Right lung (tissue), 10 donors: ENCODE measurements at places on chromosomes 5 and 9. TPM values are rescaled to one million over a fixed set of nuclear protein-coding genes. Genes with fewer than 3 reads are reported as not detected.
A peak's percentile ranks its signal among the peaks of the same experiment; 100 is the strongest.

The HRH2 gene
- 8.8 TPM for polyA plus RNA-seq

The NUDCD2 gene
- polyA plus RNA-seq: 54.3 TPM

The SPEF2 gene
- polyA plus RNA-seq: 54.1 TPM

The PRRX2 gene
- polyA plus RNA-seq: 0.88 TPM

The CNTFR gene
- polyA plus RNA-seq: 24.2 TPM

The VCP gene
- polyA plus RNA-seq: 231 TPM

The SARDH gene
- 13.4 TPM for polyA plus RNA-seq

The RNF180 gene
- polyA plus RNA-seq: 12.3 TPM

The ISOC1 gene
- 41.2 TPM for polyA plus RNA-seq

The FBP2 gene
- polyA plus RNA-seq: 2.4 TPM

The CERT1 gene
- polyA plus RNA-seq: 54.5 TPM

The RASEF gene
- polyA plus RNA-seq: 9.1 TPM

The CDH18 gene
- polyA plus RNA-seq: 1.6 TPM

The GABRA1 gene
- 2.2 TPM for polyA plus RNA-seq

The CTNND2 gene
- 1.7 TPM for polyA plus RNA-seq

DNA sequence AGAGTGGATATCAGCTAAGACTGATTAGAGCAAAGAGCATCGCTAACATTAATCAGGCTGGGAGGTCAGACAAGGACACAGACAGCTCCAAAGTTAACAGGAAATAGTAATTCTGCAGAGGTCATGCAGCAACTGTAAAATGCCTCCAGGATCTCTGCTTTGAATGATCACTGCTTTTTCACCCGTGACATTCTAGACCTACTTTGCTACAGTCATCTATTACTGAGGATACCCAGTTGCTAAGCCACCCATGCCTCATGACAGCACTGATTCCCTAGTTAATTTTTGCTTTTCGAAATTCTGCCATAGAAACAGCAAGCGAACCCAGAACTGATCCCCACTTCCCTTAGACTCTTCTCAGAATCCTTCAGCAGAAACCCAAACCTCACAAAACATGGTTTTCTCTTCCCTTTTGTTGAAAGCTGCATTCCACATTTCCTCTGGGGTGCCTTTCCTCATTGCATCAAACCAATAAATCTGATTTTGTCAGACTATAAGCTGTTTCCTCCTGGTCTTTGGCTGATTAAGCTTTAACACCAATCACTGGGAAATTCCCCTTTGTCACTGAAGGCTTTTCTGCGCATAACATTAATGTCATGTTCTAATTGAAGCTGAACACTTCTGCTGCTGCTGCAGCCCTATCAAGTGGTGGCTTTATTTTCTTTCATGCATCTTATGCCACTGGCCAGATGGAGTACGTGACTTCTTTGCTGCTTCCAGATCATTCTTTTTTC lies 201.1 kb upstream of the CHD1 start:
- no peak for DNase-seq

GRCh38 chr5:27818888-27819287 lies 780.5 kb upstream of the CDH9 start:
- no peak for DNase-seq

GRCh38 chr5:1214163-1214935 lies 10.8 kb upstream of the SLC6A18 start:
- DNase-seq: no peak

- no peak for DNase-seq
Observed at GRCh38 chr5:138258704-138259292, 15.6 kb downstream of the GFRA3 start.

DNA sequence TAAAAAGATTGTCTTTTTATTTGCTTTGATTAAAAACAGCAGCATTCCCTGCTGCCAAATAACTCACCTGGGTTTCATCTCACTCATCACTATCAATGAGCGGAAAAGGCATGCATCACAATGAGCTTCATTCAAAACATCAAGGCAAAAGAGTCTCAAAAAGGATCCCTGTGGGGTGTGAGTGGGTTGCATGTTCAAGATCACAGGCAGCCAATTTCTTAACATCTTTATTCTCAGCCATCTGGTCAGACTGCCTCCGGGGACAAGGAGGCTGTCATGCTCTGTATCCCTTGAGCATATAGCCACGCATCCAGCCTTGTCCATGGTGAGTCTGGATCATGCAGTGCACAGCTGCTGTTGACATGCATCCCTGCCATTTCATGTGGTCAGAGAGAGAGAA lies 117.1 kb downstream of the ICE1 start:
- no peak for DNase-seq

- DNase-seq: no peak
Observed at GRCh38 chr5:1512541-1513291, 11.0 kb downstream of the LPCAT1 start.

GRCh38 chr5:76419597-76420298 lies 16.7 kb downstream of the IQGAP2 start:
- DNase-seq: no peak

- DNase-seq: no peak
Observed at GRCh38 chr5:150609843-150610584, 30.4 kb upstream of the SYNPO start.

- peak; percentile 27 for DNase-seq
Observed at GRCh38 chr9:31336386-31336785, 1048.1 kb upstream of the ACO1 start.

GRCh38 chr9:113131689-113132151 lies 19.1 kb upstream of the SLC31A2 start:
- DNase-seq: peak; percentile 25

- no peak for DNase-seq
Observed at GRCh38 chr9:2082772-2083171, 67.6 kb downstream of the SMARCA2 start.

GRCh38 chr9:24041160-24041690 lies 215.2 kb upstream of the ELAVL2 start:
- DNase-seq: no peak

- DNase-seq: no peak
Observed at GRCh38 chr5:14420101-14420811, 161.3 kb upstream of the OTULINL start.

DNA sequence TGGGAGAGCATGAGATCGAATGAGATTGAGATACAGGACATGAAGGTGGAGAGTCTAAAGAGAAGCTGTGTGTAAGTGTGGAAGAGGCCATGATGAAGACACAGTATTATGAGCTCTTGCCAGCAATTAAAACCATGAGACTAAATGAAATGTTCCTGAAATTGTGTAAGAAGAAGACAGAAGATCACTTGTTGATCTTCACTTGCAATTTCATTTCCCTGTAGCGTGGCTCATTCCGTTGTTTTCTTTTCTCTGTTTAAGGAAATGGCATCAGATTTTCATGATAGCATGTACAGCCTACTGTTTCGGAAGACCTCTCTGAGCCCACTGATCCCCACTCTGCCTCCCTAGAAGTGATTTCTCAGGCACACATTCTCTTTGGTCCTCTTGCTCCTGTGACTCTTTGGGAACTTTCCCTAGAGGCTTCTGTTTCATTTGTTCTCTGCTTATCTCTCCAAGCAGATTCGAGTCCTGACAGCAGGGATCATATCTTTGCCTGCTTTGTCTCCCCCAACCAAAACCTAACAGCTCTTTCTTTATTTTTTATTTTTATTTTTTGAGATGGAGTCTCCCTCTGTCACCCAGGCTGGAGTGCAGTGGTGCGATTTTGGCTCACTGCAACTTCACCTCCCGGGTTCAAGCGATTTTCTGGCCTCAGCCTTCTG lies 16.8 kb downstream of the PIP5K1B start:
- DNase-seq: no peak

GRCh38 chr5:100634937-100635534 lies 99.9 kb downstream of the FAM174A start:
- no peak for DNase-seq

DNA sequence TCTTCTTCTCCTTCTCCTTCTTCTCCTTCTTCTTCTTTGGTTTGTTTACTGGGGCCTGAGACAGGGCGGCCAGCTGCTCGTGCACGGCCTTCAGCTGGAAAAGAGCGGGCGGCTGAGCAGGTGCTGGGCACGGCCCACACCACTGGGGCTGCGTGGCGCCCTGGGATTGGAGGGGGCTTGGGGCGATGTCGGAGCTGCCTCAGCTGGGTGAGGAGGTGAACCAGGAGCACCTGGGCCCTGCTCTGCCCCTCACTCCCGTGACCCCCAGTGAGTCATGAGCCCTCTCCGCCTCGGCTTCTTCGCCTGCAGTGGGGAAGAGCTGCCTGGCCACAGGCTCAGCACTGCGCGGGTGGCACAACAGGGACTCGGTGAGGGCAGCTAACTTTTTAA lies 14.9 kb downstream of the BRD3OS start:
- no peak for DNase-seq

DNA sequence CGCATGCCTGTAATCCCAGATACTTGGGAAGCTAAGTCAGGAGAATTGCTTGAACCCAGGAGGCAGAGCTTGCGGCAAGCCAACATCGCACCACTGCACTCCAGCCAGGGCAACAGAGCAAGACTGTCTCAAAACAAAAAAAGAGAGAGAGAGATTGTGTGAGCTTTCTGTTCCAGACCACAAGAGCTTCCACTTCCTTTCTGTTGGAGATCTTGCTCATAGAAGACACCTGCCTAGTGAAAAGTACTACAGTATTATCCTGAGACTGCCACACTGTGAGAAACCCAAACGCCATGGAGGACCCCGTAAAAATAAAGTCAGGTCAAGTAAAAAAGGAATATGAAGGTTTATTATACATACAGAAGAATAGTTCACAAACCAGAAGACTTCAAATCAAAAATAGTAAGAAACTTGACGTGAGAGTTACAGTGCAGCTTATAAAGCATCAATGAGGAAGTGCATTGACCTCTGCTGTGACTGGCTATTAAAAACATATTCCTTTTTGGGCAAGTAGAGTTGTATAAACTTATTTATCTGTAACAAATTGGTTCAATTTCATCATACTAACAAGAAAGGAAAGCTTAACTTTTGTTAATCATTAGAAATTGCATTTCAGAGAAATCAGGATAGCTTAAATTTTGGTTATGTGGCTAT lies 4.3 kb upstream of the EMB start:
- DNase-seq: no peak

GRCh38 chr9:38202336-38202938 lies 133.4 kb upstream of the SHB start:
- DNase-seq: no peak

DNA sequence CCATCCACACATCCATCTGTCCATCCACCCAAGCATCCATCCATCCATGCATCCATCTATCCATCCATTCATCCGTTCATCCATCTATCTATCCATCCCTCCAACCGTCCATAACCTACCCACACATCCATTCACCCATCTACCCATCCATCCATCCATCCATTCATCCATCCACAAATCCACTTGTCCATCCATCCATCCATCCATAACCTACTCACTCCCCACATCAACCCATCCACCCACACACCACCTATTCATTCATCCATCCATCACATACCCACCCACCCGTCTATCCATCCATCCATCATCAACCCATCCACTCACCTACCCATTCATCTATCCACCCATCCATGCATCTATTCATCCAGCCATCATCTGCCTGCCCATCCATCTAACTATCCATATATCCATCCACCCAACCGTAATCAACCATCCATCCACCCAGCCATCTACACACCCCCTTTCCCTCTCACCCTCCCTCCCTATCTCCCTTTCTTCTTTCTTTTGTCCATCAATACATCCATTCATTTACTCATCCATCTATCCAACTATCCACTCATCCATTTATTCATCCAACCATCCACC lies 43.6 kb upstream of the CLPTM1L start:
- no peak for DNase-seq

DNA sequence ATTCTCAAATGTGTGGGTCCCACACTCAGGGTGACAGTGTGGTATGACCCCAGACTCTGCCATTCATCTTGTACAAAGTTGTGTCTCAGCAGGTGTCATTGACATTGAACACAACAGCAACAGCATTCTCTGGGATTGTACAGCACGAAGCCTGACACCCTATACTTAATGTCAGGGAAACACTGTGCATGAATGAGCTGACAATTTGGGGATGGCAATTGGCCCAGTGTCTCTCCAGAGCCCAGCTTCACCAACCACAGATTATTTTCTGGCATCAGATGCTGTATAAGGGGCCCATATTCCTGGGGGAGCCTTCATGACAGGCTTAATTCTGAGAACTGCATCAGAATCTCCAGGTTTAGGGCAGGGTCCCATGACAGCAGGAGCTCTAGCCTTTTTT lies 143.2 kb downstream of the GCNT1 start:
- no peak for DNase-seq

- no peak for DNase-seq
Observed at GRCh38 chr9:87682085-87682484, 43.8 kb upstream of the CTSL start.

DNA sequence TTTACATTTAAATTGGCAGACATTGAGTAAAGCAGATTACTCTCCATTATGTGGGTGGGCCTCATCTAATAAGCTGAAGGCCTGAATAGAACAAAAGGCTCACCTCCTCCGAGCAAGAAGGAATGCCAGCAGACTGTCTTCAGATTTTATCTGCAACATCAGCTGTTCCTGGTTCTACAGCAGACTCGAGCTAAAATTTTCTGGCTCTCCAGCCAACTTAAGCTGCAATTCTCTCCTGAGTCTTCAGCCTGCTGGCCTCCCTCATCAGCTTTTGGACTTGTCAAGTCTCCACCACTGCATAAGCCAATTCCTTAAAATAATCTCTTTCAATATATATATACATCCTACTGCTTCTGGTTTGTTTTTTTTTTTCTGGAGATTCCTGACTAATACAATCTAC lies 12.5 kb downstream of the TRPM3 start:
- no peak for DNase-seq

DNA sequence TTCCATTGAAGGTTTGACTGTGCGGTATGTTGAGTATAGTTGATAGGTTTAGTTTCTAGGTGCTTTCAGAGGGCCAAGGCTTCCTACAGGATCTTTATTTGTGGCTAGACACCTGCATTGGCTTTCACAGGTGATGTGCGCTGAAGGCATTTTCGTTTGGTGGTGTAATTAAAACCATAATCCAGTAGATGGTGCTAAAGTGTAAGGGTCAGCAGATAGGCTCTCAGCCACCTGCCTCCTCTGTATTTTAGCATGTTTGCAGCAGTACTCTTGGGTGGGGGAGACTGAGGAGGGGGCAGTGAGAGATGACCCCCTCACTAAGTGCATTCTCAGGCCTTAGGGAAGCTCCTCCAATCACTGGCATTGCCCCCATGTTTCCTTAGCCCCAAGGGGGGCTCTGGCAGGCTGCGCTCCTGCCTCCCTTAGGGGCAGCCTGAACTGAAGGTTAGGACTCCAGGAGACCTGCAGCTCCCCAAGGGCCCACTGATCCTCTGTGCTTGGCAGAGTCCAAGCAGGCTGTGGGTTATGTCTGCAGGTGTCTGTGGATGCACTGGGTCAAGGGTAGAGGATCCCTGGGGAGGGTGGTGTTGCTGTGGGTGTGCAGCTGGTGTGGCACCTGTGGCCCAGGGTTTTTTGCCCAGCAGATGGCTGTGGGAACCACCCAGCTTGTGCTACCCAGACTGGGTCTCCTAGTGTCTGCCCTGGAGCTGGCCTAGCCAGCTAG lies 23.4 kb downstream of the CDK20 start:
- no peak for DNase-seq

DNA sequence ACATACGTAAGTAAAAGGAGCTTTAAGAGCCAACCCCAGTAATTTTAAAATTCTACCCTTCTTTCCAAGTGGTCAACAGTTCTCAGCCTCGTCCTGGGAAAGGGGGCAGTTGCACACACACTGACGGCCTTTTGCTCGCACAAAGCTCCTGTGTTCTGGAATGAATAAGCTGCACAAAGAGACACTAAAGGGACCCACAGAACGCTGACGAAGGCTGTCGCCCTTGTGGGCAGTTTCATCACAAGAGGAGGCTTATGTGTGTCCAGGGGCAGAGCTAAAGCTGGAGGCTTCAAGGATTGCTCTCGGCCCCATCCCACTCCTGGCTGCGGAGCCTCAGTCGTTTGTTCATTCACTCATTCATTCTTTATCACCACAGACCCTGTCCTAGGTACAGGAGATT lies 67.0 kb upstream of the NEK6 start:
- no peak for DNase-seq
